ENCODE measurements at places on chromosomes 4 and X.

- DNase-seq, result no peak
Measured at GRCh38 chr4:41934514-41934900, 722 bp upstream of the TMEM33 start.

- no peak for DNase-seq
Measured at GRCh38 chr4:80587871-80588385, 252.4 kb downstream of the CFAP299 start.

DNA sequence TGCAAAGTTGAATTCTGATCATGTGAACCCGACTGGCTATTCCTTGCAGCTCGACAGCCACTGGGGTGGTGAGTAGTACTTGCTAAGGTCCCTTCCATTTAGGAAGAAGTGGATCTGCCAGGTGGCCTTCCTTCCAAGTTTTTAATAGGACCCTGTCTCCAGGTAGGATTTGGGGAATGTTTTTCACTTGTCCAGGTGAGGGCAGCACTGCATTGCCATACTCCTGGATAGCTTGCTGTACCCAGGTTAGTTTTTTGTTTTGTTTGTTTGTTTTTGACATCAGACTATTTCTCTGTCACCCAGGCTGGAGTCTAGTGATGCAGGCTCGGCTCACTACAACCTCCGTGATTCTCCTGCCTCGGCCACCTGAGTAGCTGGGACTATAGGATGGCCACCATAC lies 29.8 kb downstream of the SAGE1 start:
- DNase-seq, result no peak

DNA sequence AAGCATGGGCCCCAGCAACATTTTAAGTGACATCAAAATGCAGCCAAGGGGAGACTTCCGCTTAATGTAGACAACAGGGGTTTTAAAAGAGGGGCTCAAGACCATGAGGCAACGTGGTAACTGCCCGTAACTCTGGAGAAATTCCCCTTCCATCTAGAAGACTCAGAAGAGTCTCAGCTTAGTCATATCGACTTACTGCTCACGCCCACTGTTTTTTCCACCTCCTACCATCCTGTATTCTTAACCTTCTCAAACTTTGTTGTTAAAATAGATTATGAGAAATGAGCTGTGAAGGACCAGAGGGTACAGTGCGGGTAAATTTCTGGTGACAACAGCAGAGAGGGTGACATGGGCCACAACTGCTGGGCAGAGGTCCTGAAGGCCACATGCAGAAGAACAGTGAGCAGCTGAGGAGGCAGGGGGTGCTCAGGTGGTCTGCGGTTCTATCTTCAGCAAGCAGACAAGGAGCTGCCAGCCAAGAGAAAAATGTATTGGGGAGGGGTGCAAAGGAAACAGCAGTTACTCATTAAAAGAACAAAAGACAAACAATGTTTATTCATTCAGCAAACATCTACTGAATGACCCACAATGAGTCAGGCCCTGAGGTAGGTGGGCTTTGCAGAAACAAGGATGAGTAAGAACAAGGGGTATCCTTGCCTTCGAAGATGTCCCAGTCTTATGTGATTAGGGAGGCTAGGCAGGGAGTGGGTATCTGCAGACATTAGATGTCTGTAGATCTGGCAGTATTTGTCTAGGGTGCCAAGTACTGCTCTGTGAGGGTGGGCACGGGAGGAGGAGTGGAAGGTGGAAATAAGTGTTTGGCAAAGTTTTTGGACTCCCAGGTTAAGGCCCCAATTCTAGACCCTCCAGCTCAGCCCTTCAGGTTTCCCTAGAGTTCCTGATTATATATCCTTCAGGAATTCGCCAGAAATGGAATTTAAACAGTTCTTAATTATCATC lies 175.3 kb downstream of the TSPAN5 start:
- no peak for DNase-seq
